ENCODE measurements at places on chromosomes 6 and 20.

- no peak for DNase-seq
These were observed 31.8 kb downstream of the SUN5 start for GRCh38 chr20:32972181-32973076.

- peak; percentile 74 for DNase-seq
These were observed 107.8 kb downstream of the ZFP64 start for GRCh38 chr20:52083627-52084232.

GRCh38 chr6:114287461-114287860 is 55.4 kb downstream of the HS3ST5 start:
- DNase-seq, result peak; percentile 32

GRCh38 chr20:52118016-52118623 is 73.5 kb downstream of the ZFP64 start:
- no peak for DNase-seq

- DNase-seq, result peak; percentile 77
These were observed 106.0 kb downstream of the MYO6 start for GRCh38 chr6:75855052-75855451.

- DNase-seq, result peak; percentile 43
These were observed 4.5 kb upstream of the GPSM3 start for GRCh38 chr6:32196682-32197616.

DNA sequence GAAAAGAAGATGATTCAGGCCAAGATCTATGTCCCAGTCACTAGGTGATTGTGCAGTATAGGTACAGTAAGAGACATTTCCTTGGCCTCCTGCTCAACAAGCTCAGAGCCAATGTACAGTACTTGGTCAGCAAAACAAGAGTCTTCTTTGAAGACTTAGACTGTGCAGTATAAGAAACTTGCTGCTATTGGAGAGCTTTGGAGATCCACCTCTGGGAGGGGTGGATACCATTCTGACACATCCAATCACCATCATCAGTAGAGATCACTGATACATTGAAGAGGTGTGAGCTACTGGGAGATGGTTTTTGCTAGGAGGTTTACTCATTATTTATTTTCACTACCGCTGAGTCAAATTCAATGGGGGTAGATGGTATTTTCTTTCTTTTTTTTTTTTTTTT is 77.5 kb downstream of the UST start:
- DNase-seq, result no peak

DNA sequence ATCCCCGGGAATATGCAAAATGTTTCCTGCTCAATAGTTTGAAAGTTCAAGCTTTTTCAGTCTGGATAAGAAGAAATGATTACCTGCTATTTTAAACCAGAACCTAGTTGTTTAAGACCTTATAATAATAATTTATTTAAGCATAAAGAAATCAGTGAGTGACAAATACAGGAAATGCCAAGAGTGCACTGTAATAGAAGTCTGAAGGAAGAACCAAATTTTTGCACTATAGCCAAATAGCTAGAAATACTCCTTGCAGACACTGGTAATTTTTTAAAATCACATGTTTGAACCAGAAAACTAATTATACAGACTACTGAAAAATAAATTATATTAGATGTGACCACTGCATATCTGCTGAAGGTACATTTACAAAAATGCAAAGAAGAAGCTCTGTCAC is 93.2 kb downstream of the MMS22L start:
- no peak for DNase-seq

DNA sequence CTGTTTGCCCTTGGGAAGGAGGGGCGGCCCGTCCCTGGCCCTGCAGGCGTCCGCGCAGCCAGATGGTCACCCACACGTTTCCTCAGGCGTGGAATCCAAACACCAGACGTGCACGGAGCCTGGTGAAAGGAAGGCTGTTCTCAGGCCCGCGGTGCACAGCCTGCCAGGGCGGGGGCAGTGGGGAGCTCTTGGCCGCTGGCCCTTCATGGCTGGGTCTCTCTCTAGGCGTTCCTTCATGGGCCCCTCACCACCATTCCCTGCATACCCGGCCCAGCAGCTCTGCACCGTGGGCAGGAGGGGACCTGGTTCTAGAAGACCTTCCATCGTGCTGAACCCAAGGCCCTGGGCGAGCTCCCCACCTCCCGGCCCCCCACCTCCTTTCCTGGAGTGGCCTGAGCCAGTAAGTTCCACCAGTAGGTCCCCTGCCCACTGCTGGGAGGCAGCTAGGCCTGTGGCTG is 30.4 kb upstream of the SMOC2 start:
- no peak for DNase-seq

- DNase-seq, result no peak
These were observed 65.9 kb downstream of the FAM135A start for GRCh38 chr6:70479236-70479635.

DNA sequence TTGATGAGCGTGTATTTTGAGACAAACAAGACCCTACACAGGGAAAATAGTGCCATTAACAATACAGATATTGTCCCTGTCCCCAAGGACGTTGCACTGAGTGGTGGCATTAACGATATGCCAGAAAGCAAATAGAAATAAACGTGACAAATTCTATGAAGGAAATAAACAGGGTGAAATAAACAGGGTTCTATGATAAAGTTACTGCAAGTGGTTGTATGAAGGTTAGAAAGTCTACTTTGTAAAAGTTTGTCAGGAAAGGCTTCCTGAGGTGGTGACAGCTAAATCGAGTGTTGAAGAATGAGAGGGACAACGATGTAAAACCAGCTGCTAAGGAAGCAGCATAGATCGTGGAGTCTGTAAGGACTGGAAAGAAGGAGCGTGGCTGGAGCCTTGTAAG is 380.2 kb downstream of the LAMA2 start:
- DNase-seq, result peak; percentile 43

DNA sequence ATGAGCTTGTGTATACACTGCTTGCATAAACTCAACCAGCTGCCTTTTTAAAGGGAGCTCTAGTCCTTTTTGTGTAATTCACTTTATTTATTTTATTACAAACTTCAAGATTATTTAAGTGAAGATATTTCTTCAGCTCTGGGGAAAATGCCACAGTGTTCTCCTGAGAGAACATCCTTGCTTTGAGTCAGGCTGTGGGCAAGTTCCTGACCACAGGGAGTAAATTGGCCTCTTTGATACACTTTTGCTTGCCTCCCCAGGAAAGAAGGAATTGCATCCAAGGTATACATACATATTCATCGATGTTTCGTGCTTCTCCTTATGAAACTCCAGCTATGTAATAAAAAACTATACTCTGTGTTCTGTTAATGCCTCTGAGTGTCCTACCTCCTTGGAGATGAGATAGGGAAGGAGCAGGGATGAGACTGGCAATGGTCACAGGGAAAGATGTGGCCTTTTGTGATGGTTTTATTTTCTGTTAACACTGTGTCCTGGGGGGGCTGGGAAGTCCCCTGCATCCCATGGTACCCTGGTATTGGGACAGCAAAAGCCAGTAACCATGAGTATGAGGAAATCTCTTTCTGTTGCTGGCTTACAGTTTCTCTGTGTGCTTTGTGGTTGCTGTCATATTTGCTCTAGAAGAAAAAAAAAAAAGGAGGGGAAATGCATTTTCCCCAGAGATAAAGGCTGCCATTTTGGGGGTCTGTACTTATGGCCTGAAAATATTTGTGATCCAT is 15.3 kb downstream of the TNFAIP3 start:
- DNase-seq, result no peak

DNA sequence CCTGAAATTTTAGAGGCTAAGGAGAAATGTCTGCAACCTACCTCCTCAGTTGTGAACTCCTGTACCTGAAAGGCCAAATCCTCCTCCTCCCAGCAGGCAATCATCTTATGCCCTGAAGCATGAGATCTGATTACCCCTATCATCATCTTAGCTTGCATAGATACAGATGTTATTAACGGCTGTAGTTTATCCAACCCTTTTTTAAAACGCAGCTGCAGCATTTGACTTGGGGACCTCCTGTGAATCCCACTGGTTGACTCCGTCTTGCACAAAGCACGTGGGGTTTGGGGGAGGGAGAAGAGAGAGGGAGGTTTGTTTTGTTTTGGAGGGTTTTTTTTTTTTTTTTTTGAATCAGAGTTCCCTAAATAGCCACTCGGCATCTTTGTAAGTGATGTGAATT is 5.8 kb upstream of the NR2E1 start:
- no peak for DNase-seq

DNA sequence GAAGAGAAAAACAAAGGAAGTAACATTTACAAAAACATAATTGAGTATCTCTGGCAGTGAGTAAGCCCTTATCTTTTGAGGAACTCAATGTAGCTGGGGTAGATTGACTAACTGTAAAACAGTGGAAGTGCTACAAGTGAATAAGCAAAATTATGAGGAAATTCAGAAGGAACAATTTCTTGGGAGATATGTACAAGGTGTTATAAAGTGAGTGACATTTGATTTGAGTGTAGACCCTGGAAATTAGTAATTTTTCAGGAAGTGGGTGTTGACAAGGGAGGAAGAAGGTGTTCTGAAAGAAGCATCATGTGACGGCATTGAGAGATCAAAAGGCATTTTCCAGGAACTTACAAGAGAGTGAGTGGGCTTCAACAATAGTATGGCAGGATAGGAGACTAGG is 22.2 kb downstream of the XRN2 start:
- no peak for DNase-seq

GRCh38 chr6:42120895-42121865 is 21.2 kb downstream of the C6orf132 start:
- DNase-seq, result no peak

- DNase-seq, result peak; percentile 63
These were observed 934 bp upstream of the CST9 start for GRCh38 chr20:23606652-23607049.

DNA sequence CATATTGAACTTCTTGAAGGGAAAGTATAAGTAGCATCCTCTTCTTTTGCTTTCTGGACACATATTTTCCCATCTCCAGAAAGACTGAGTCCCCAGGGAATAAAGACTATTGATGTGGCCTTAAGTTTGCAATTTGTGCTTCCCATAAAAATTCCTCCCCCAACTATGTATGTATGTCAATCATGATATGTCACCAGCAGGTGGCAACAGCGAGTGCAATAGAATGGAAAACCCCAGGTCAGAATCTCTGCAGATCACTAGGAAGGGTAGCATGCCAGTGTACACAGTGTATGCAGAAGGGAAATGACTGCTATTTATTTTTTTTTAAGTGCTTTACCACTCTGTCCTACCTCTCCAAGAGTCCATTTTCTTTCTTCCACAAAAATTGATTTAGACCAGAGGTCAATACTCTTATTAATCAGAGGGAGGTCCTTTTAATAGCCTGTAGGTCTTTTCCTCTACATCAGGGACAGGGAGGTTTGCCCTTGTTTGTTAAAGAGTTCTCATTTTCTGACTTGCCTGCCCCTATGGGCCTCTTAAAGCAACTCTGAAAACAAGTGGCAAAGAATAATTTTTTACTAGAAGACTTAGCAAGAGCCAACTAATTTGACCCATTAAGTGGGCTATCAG is 61.4 kb downstream of the BMP2 start:
- DNase-seq, result peak; percentile 78

GRCh38 chr6:129130959-129131681 is 248.2 kb downstream of the LAMA2 start:
- no peak for DNase-seq

- DNase-seq, result no peak
These were observed 29.7 kb downstream of the DOP1A start for GRCh38 chr6:83097204-83097603.

DNA sequence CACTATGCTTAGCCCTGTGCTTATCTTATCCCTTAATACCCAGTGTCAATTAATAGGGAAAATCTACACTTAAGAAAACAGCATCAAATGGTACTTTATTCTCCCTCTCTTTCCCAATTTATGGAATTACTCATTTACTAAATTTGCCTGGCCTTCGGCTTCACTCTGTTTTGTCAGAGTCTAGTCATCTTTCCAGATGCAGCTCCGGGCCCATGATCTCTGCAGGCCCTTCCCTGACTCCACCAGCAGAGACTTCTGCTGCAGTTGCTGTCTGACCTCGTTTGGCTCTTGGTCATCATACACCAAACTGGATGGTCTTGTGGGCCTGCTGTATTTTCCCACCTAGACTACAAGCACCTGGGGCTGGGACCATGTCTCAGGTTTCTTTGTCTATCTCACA is 27.4 kb downstream of the MRS2 start:
- DNase-seq, result no peak

- DNase-seq, result no peak
These were observed 49.5 kb downstream of the KCNS1 start for GRCh38 chr20:45051204-45052060.

GRCh38 chr6:99491171-99491570 is 24.1 kb downstream of the USP45 start:
- DNase-seq, result no peak

DNA sequence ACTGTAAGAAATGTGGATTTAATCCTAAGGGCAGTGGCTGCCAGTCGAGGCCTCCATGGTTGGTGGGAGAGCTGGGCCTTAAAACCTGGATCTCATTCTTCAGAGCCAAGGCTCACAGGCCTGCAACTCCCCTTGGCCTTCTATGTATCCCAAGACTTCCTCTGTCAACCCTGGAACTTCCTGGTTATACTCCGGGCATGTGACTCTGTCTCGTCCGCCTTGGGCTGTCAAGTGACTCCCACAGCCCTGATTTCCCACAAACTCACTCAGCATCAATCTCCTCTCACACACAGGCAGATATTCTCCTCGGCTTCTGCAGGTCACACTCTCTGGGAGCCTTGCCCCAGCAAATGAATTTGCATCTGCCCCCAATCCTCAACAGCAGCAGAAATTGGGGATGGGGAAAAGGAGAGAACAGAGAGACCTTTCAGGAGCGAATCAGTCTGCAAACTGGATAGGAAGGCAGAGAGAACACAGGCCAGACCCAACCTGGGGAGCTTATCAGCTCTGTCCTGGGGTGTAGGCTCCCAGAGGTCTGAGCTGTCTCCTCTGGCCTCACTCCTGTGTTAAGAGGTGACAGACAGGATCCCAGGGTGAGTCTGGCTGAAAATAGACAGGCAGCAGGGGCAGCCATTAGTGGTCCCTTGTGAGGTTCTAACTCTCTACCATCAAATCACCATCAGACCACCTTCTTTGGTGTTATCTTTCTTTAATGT is 30.4 kb upstream of the PREX1 start:
- DNase-seq, result no peak

- DNase-seq, result no peak
These were observed 123.0 kb downstream of the TCP11 start for GRCh38 chr6:35018182-35018519.

DNA sequence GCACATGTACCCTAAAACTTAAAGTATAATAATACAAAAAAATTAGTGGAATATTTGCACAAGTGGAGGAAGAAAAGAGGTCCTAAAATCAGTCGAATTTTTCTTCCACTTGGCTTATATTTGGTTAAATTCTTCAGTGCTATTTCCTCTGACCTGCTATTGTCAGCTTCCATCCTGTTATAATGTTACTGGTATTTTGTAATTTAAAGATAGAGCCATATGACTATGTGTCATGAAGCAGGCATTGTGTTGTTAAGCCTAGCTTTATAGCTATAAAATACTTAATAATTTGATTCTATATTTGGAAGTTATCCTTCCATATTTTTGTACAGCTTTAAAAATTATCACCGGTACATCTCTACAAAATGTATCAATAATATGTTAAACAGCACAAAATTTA is 455.9 kb upstream of the MARCKS start:
- no peak for DNase-seq

- DNase-seq, result no peak
These were observed 1.0 kb downstream of the NSFL1C start for GRCh38 chr20:1465470-1466210.

GRCh38 chr6:54315656-54316055 is 7.4 kb downstream of the TINAG start:
- no peak for DNase-seq

GRCh38 chr6:155454008-155454407 is 1.6 kb downstream of the NOX3 start:
- DNase-seq, result no peak
